ENCODE measurements at places on chromosomes 3 and 15.

DNA sequence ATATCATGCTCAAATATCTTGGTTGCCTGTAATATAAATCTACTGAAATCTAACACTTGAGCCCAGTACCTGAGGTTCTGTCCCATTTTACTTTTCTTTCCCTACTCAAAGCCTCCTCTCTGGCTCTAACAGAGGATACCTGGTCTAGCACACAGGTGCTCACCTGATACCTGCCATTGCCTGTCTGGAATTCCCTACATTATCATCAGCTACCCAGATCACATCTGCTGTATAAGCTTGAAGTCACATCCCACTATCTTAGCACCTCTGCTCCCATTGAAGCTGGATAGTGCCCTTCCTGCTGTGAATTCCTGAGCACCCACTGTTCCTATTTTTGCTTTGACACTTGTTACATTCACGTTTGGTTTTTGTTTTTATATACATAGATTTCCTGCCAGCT is 30.5 kb downstream of the GYG1 start:
- DNase-seq: no peak

- DNase-seq: no peak
Observed at GRCh38 chr15:53535886-53536285, 223.6 kb downstream of the WDR72 start.

GRCh38 chr3:106265704-106266103 is 396.9 kb upstream of the CBLB start:
- DNase-seq: no peak

- no peak for DNase-seq
Observed at GRCh38 chr3:58191361-58191991, 19.3 kb downstream of the DNASE1L3 start.

GRCh38 chr3:52136513-52136912 is 17.7 kb downstream of the POC1A start:
- DNase-seq: no peak

GRCh38 chr3:136990826-136991225 is 33.0 kb downstream of the IL20RB start:
- DNase-seq: no peak

DNA sequence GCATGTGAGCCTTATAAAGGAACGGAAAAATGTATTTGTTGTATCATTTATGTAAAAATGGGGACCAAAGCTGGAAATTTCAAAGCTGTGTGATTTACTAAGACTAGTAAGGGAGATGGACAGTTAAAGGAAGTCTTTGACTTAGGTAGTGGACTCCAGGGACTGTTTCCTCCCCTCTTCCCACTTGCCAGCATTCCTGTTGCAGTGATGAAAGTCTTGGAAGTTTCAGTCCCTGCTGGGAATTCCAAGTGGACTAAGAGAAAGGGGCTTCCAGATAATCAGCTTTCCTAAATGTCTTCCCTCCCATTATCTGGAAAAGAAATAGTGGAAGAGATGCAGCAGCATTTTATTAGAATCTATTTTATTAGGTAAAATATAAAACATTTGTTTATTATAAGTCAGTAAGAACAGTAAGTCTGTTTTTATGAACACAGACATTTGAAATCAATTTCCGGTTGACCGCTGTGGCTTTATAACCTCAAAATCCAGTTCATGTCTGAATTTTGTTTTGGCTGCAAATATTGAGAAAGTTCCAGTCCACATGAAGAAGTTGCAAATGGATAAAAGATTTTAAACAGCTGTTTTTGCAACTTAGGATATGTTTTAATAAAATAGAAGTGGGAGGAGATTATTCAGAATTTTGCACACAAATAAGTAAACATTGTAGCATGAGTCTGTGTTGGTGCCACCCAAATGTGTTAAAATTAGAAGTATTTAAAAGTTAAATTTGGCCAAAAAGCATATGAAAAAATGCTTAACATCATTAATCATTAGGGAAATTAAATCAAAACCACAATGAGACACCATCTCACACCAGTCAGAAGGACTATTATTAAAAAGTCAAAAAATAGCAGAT is 141.8 kb downstream of the IL20RB start:
- DNase-seq: no peak

DNA sequence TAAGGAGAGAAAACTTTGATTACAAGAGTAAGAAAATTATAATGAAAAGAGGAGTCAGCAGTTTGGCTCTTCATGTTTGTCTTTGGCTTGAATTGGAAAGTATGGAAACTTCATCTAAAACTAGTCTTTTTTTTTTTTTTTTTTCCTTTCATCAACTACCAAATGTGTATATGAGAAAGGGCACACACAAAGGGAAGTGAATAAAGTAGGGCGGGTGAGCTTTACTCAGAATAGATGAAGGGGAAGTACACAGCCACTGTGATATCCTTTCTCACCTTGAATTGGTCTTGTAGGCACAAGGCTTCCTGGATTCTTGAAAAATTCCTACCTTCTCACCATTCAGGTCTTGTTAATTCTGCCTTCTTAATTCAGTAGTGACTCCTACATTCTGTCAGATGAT is 652.3 kb upstream of the KCNMB2 start:
- no peak for DNase-seq

Measured in right lobe of liver (tissue), 6 donors.